ENCODE measurements at places on chromosomes 1 and 21.

DNA sequence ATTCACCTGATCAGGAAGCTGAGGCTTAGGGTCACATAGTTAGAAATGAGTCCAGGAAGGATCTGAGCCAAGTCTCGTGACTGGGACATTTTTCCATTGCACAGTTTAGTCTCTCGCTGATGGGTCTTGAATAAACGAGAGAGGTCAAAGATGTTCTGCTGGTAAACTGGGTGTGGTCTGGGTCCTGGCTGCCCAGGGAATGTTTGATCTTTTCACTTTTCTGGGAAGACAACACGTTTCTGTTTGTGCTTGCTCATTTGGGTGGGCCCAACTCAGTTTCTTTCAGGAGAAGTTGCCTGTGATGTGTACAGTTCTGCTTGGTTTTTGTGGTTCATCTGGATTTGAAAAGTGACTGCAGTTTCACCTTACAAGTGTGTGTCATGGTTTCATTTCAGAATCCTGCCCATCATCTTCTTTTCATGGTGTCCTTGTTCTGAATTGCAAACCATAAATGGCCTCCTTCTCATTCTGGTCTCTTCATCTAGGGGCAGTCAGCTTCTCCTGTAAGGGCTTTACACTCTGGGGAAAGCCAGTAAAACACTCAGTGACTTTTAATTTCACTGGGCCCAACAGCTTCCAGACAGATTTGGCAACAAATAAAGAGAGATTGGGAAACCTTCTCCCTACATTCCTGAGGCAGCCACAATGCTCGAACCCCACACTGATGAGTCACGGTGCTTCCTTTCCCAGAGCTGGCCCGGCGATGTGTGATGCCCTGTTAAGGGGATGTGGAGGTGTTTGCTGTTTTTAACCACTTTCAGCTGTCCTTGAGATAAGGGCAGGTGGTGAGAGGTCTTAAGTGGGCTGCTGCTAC is 7.2 kb upstream of the TACSTD2 start:
- DNase-seq = no peak

DNA sequence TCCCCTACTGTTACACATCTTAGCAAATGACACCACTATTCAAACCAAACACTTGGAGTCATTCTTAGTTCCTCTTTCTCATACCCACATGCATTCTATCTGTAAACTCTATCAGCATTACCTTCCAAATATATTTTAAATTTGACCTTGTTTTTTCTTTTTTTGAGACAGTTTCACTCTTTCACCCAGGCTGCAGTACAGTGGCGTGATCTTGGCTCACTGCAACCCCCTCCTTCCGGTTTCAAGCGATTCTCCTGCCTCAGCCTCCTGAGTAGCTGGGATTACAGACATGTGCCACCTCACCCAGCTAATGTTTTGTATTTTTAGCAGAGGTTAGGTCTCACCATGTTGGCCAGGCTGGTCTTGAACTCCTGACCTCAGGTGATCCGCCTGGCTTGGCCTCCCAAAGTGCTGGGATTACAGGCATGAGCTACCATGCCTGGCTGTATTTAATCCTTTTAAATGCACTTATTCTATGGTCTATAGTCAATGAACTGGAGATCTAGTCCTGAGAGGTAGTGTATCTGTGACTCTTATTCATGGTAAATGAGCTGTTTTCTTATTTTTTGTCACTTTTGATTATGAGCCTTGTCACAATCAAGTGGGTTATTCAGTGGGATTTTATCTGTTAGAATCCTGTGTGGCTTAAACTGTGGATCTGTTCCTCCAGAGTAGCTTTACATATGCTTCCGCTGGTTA is 73.1 kb downstream of the GATAD2B start:
- DNase-seq = no peak

- DNase-seq = no peak
Measured at GRCh38 chr1:6025269-6026094, 20.2 kb upstream of the KCNAB2 start.

GRCh38 chr21:15701830-15702229 is 28.0 kb upstream of the USP25 start:
- DNase-seq = no peak

DNA sequence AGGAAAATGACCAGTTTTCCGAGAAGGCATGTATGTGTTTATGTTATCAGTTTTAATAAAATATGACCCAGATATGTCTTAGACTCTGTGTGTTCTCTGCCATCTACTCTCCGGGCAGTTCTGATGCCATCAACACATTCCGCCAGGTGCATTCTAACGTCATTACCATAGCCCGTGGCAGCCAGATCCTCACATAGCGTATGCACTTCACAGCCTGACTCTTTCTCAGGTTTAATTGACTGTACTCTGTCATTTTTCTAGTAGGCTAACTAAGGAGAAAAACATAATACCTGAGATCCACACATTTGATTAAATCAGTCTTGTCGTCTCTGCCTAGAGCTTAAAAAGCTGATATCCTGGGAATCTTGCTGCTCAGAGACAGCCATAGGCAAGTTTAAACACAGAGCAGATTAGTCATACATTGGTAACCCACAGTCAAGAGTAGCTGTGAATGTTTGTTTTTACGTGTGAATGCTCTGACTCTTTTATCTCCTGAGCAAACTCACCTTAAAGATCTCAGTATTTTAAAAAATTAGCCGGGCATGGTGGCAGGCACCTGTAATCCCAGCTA is 175.9 kb downstream of the GREM2 start:
- no peak for DNase-seq

DNA sequence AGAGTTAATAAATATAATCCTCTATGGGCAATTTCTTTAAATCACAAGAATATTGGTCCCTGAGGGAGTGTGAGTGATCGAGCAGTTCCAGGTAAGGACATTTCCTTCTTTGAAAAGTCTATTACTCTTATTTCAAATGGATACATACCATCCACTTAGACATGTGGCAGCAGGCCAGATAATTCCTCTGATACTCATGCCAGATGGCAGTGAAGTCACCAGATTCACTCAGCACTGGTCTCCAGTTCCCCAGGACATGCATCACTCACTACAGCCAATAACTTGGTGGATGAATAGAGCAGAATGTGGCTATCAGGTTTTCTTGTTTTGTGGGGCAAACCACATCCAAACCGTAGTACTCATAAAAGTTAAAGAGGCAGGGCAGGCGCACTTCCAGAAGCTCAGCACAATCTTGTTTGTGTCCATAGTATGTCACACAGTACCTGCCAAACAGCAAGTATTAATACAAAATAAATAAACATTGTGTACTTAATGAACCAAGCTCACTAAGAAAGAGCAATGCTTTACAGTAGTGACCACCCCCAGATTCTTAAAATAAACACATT is 74.2 kb upstream of the CD53 start:
- DNase-seq = no peak

Measured in stimulated activated CD8-positive, alpha-beta memory T cell treated with anti-CD3 and anti-CD28 coated beads, Interleukin-4, amount 100 ng/mL, for 4 hours (primary cell).